Hematopoietic multipotent progenitor cell treated with erythropoietin and hydrocortisone succinate and interleukin-3 and kit ligand, for 4 days (in vitro differentiated cells): ENCODE measurements at places on chromosomes 16 and 17.

GRCh38 chr17:28228109-28228840 lies 90.7 kb upstream of the TMEM97 start:
- peak; percentile 47 for DNase-seq

DNA sequence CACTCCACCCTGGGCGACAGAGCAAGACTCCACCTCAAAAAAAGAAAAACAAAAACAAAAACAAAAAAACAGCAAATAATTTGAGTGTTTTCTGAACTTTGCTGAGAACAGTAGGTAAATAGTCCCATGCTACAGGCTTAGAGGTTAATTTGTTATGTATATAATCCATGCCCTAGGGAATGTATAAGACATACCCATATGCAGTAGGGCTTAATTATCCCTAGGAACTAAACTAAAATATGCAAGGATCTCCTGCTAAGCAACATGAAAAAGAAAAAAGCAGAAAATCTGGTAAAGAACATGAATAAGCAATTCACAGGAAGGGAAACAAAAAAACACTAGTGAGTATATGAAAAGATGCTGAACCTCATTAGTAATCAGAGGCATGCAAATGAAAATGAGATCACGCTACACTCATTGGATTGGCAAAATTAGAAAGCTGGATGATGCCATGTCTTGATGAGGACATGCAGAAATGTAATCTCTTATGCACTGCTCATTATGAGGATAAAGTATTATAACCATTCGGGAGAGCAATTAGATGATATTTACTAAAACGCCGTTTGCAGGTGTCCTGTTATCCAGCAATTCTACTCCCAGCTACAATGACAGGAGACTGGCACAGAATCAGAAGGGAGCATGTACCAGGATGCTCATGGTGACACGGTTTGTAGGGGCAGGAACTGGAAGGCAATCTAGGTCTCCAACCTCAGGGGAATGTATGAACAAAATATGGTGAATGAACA lies 5.6 kb downstream of the KCTD13 start:
- no peak for DNase-seq

DNA sequence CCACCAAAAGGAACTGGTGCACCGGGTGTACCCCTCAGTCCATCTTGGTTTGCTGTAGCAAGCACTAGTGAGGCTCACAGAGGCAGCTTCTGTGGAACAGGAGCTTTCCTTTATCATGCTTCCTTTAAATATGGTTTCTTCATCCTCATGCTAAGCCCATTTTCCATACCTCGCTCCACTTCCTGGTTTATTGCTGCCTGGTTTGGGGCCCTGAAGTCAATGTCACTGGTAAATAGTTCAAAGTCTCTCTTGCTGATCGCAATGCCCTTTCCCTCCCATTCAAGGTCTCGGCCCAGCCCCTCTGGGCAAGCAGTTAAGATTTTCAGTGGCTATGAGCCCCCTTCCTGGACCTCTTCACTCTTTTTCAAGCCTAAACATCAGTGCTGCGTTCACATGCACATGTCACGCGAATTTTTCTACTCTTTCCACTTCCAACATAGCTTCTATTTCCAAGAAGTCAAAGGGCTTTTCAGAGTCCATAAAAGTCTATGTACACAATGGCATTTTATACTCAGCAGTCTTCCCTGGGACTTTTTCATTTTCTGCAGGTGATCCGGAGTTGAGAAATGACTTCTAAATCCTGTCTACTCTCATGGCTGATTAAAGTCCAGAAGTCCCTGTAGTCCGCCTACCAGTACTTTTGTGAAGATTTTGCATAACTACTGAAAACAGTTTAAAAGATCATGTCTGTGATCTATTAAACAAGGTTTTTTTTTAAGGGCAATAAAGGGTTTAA lies 323.8 kb upstream of the ZFHX3 start:
- DNase-seq: no peak

DNA sequence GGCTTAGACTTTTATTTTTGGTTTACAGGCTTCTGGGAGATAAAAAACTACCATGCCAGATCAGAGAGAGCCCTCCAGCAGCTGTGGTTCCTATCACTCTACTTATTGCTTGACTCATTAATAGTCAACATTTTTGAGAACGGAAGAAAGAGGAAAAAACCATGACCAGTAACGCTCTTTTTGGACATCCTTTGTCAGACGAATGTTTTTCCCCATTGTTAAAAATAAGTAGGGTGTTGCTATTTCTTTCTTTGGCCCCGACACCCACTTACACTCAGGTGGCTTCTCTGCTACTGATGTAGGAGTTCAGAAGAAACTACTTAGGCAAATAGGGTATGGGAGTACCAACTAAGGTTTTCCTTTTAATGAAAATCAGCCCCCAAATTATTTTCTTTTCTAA lies 27.5 kb downstream of the TVP23A start:
- DNase-seq: no peak

DNA sequence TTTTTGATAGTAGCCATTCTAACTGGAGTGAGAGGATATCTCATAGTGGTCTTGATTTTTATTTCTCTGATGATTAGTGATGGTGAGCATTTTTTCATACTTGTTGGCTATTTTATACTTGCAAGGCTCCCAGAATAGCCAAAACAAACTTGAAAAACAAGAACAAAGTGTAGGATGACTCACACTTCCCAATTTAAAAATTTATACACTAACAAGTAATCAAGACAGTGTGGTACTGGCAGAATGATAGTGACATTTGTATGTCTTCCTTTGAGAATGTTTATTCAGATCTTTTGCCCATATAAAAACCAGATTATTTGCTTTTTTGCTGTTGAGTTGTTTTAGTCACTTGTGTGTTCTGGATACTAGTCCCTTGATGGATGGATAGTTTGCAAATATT lies 17.8 kb downstream of the SPECC1 start:
- no peak for DNase-seq

DNA sequence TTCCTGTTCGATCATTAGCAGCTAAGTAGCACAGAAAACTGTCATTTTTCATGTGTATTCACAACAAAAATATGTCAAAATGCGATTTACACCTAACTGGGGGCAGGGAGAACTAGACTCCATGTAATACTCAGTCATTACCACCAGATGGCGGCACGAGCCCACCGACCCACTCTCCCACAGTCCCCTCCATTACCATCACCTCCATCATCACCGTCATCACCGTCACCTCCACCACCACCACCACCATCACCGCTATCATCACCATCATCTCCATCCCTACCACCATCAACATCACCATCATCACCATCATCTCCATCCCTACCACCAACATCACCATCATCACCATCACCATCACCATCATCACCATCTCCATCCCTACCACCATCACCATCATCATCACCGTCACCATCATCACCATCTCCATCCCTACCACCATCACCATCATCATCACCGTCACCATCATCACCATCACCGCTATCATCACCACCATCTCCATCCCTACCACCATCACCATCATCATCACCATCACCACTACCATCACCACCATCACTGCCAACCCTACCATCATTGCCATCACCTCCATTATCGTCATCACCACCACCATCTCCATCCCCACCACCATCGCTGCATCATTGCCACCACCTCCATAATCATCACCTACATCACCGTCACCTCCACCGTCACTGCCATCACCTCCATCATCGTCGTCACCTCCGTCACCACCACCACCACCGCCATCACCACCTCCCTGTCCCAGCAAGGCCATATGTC lies 14.4 kb downstream of the NDUFAF8 start:
- peak; percentile 63 for DNase-seq

- DNase-seq: no peak
Measured at GRCh38 chr16:48112600-48112999, 43.2 kb downstream of the ABCC12 start.

GRCh38 chr17:57548421-57549410 lies 196.4 kb downstream of the CCDC182 start:
- no peak for DNase-seq

- peak; percentile 58 for DNase-seq
Measured at GRCh38 chr17:78241277-78242023, 10.0 kb downstream of the TMEM235 start.

- peak; percentile 100 for DNase-seq
Measured at GRCh38 chr16:50741781-50742575, at the start of gene CYLD. Gene CYLD (plus strand): TSS chr16:50742086. CDS start chr16:50749699, 7,613 bp downstream.

DNA sequence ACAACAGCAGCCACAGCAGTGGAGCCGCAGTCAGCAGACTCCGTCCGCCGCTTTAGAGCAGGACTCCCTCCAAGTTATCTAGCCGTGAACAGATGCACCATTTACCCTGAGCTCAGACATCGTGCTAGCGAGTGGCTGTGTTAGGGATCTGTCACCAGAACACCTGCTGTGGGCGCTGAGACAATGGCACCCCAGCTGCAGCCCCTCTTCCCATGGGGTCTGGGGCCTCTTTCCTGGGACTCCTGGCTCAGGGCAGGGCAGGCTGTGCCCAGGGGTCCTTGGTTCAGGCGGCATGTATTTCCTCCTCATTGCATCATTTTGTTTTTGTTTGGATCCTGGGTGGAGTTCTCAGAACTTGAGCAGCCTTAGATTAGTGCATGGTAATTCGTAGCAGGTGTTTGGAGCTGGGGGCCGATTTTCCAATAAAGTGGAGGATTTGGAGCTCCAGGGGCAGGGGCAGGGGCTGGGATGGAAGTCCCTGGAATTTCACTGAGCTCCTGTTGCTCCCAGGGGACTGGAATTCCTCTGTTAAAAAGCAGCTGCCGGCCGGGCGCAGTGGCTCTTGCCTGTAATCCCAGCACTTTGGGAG lies 23.4 kb downstream of the NMRAL1 start:
- no peak for DNase-seq

DNA sequence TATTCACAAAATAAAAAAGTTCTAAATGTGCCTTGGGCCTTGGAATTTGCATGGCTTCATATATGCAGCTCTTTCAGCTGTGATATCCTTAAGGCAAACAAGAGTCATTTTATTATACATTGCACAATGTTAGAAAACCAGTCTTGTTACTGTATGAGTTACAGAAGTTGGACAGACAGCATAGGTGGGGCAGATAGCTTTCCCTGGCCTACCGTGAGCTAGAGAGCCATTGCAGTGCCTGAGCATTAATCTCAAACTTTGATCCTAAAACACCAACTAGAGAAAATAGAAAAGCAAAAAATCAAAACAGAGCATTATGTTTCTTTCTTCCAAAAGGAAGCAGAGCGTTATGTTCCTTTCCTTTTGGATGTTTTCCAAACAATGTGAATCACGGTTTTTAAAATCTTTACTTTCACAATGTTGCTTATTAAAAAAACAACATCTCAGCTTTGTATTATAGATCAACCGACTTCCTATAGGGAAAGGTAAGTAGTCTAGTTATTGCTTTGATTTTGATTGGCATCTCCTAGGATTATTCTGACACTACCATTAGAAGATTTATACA lies 32.2 kb downstream of the ARHGAP44 start:
- no peak for DNase-seq

DNA sequence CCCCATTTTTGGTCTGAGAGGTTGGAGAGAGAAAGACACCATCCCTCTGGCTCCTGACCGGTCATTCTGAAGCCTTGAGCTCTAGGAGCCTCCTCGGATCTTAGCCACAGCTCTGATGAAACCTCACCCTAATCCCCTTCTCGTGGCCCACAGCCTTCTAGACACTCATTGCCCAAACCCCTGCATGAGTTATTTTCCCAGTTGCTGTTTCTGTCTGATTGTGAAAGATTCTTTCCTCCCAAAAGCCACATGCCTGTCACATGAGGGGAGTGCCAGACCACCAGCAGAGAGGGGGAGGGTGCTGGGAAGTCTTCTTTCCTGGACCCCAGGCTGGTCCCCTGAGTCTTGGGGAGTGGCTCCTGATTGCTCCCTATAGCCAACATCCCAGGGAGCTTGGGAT lies 17.6 kb upstream of the ABR start:
- peak; percentile 88 for DNase-seq

- no peak for DNase-seq
Measured at GRCh38 chr17:19671433-19671832, 22.9 kb downstream of the ALDH3A2 start.

- DNase-seq: no peak
Measured at GRCh38 chr17:71252436-71252835, 868.4 kb upstream of the SOX9 start.

DNA sequence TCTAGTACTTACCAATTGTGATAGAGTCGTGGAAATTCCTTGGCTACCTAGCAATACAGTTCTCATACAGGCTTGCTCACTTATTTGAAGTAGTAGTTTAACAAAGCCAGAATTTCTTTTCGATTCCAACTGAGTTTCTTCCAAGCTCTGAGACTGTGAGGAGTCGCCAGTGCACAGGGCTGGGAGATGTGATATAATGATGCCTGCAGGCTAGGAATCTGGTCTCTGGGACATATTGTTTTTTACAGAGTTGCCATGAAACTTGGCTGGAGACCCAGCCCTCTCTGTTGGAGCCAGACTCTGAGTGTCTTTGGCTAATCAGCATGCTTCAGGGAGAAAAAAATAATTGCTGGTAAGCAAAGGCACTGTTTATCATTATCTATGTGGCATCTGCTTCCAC lies 698.8 kb upstream of the GOT2 start:
- DNase-seq: no peak

DNA sequence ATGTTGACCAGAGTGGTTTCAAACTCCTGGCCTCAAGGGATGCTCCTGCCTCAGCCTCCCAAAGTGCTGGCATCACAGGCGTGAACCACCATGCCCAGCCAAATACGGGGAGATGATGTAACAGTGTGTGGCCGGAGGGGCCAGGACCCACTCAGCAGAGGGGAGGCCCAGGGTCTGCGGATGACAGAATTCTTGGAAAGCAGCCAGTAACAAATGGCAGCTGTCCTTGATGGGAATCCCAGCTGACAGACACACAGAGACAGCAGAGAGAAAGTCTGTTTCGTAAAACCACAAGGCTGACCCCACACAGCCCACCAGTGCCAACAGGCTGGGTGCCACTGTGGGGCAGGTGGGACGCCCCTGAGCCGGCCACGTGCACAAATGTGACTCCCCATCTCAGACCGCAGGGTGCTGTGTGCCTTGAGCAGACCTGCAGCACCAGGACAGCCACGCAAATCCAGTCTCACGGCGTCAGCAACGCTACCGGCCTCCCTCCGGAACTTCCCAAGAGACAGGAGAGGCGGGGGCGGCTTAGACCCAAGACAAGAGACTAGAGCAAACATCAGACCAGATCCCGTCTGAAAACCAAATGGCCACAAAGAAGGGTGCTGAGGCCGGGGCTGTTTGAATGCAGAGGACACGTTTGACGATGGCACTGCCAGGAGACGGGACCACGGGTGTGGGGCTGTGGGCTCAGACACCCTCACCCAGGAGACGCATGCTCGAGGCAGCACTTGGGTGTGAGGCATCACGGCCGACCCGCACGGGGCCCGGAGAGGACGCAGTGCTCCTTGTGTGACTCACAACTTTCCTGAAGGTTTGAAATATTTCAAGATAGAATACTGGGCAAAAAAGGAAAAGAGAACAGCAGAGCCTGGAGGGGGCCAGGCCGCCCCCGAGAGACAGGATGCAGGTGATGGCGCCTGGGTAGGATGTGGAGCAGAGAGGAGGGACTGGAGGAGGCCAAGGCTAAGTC lies 24.6 kb downstream of the CTU2 start:
- no peak for DNase-seq

- DNase-seq: no peak
Measured at GRCh38 chr17:699345-699744, 15.3 kb downstream of the VPS53 start.

GRCh38 chr17:57677301-57677700 lies 67.8 kb downstream of the CCDC182 start:
- DNase-seq: no peak
